Stimulated activated CD8-positive, alpha-beta memory T cell treated with anti-CD3 and anti-CD28 coated beads, Interleukin-4, amount 100 ng/mL, for 4 hours (primary cell): ENCODE measurements at places on chromosomes 2 and 18.

DNA sequence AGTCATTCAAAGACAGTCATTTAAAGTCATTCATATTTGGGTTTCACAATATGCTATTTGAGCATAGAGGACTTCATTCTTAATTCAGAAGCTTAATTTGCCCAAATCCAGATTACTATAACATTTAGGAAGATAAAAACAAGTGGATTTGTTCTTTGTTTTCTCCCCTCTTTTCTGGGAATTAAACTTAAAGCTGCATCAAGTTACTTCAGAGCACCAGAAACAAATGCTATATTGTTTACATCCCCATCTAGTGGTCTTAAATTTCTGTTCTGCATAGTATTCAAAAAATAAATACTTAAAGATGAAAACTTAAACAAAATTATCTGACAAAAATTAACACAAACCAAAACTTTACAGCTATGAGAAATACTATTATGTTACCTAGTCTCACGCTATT is 34.7 kb upstream of the MARCHF7 start:
- DNase-seq, result no peak

GRCh38 chr2:185373229-185373628 is 365.4 kb upstream of the FSIP2 start:
- no peak for DNase-seq

- no peak for DNase-seq
Measured at GRCh38 chr2:69469784-69470183, 32.5 kb upstream of the NFU1 start.

DNA sequence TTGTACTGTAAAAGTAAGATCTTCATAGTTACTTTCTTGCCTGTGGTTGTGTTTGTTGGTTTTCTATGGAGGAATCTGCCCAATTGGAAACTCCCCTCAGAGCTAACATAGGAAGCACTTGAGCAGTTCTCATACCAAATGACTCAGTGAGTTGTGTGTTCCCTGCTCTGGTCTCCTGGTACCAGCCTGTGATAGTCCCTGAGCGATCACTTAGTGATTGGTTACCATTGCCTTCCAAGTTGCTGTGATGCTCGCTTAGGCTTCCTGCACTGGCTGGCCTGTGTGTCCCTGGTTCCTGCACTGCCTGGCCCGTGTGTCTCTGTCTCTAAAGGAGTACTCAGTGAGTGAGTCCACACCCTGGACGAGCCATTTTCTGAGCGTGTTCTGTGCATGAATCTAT is 133.0 kb downstream of the MAP4K4 start:
- no peak for DNase-seq

GRCh38 chr2:174874085-174874484 is 109.8 kb upstream of the CHRNA1 start:
- no peak for DNase-seq

DNA sequence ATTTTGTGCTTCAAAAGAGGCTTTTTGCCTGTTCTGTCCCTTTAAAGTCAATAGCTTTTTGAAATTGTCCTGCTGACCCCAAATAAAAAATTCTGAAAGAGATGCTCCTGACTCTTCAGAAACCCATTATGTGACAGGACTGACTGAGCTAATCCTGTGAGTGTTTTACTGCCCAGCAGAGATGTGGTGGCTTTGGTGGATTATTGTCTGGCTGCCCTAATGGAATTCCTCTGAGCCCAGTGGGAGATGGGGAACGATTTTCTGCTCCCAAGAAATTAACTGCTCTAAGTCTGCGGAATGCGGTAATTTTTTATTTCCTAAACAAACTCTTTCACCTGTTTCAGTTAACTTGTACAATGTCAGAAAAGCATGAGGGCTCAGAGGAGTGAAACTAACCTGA is 258.2 kb downstream of the IKZF2 start:
- DNase-seq, result no peak

- no peak for DNase-seq
Measured at GRCh38 chr2:51789918-51790317, 758.0 kb upstream of the NRXN1 start.

- DNase-seq, result no peak
Measured at GRCh38 chr2:105177536-105178254, 63.8 kb upstream of the GPR45 start.

GRCh38 chr2:125086313-125087184 is 1061.5 kb downstream of the CNTNAP5 start:
- DNase-seq, result no peak

DNA sequence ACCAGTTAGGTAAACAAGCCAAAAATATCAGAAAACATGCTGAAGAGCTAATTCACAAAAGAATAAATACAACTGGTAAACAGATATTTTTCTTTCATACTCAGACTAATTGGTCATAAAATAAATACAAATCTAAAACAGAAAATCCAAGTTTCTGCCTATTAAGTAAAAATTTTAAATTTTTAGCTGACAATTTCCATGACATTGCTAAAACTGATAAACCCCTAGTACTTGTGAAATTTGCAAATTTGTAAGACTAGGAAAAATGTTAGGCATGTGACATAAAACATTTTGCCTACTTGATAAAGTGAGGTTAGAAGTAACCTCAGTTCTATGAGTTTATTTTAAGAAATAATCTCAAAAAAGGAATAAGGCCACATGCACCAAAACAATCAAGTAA is 356.1 kb downstream of the LRATD1 start:
- no peak for DNase-seq

DNA sequence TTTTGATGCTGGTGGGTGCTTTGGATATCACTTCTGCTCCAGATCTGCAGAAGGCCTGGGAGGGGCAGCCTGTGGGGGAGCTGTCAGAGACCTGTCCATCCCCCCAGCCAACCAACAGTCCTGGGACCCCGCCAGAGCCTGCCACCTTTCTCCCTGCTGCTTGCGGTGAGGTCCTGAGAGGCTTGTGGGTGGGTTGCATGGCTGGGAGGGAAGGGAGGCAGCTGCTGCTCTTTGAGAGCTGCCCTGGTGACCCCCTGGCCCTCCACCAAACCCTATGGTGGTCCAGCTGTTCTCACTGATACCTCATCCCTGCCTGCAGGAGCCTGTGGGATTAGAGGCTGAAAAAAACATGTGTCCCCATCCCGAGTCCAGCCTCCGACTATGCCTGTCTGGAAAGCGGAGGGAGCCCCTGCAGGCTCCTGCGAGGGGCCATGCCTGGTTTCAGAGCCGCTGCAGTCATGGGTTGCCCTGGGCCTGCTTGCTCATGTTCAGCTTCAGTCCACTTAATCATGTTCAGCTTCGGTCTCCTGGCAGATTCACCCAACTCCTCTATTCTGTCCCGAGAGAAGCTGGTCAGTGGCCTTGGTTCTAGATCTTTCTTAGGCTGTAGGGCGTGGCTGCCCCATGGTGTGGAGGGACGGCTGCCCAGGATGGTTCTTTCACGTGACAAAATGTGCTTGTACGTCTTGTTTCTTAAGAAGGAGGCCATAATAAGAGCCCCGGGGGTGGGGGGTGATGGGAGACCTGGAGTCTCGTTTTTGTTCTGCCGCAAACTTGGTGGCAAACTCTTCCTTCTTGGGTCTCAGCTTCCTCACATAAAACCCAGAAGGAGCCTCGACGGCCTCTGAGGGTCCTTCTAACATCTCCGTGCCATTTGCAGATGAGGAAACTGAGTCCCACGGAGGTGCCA is 98.5 kb downstream of the CTIF start:
- no peak for DNase-seq

- DNase-seq, result no peak
Measured at GRCh38 chr2:232276733-232277313, 101.7 kb upstream of the ALPP start.

DNA sequence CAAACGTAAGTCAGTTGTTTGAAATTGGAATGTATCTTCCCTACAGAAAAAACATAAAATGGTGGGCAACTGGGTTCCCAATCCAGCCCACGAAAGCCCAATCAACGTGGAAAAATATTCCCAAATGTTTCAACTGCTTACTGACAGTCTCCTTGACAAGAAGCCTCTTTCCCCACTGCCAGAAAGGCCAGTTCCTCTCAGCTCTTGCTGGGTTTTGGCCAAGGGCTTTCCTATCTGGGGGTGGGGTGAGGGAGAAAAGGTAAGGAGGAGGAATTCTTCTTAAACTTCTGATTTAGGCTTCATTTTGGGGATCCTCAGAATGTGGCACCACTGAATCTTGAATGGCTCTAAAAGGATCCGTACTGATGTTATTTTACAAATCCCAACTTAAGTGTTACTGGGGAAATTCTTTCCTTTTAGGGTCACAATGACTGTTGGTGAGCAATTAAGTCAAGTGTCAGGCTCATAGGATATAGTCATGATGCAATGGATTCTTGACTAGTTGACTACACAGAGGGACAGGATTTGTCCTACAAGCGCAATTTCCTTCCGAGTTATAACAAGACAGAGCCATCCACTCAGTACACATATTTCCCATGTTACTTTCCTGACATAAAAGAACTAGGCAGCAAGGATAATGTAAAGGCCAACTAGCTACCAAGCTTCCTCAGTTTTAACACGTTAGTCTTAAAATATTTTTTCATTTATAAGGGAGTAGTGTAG is 73.6 kb downstream of the SPRED2 start:
- DNase-seq, result no peak

- no peak for DNase-seq
Measured at GRCh38 chr2:156517419-156517818, 81.2 kb downstream of the GPD2 start.

GRCh38 chr2:128997166-128997866 is 678.6 kb upstream of the HS6ST1 start:
- DNase-seq, result no peak

DNA sequence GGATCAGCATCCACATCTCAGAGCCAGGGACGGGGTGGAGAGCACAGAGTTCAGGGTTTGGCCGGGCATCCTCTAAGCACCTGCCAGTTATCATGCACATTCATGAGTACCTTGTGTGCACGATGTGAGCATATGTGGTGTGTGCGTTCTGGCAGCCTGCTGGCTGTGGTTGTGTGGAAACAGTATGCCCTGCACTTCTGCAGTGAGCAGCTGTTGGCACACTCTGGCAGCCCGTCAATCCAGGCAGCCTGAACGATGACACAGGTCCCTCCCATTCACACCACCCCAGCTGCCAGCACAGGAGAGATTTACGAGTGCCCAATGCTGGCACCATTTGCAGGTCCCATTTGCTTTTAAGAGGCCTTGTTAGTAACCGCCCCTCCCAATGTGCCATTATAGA is 74.2 kb downstream of the CD8B2 start:
- no peak for DNase-seq

DNA sequence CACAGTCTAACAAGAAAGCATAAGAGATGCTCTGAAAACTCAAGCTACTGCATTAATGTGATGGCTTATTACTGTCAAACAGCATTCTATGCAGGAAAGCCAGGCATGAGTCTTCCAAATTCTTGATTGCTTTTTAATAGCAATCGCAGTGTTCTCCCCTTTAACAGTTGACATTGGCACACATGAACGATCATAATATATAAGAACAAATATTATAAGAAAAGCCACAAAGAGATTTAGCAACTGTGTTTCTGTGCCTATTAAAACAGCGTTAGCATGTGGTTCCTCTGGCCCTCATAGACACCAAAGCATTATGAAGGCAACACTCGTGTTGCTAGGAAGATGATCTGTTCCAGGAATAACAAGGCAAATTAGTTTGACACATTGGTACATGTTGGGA is 245.0 kb downstream of the ACKR3 start:
- DNase-seq, result no peak

DNA sequence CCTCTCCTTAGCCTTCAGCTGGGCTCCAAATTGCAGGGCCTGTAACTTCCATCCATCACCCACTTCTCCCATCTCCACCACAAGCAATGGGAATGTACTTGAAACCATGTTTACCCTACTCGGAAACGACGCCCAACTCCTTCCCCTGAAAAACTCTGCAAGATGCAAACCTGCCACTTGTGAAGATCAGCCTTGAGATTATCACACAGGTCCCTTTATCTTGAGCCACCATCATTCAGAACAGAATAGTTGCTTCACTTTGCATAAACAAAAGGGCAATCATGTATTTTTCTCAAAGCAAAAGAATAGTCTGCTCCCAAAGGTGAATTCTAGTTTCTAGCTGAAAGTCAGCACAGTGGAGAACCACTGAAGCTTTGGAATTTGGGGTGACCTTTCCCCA is 75.8 kb downstream of the TNFRSF11A start:
- DNase-seq, result no peak

DNA sequence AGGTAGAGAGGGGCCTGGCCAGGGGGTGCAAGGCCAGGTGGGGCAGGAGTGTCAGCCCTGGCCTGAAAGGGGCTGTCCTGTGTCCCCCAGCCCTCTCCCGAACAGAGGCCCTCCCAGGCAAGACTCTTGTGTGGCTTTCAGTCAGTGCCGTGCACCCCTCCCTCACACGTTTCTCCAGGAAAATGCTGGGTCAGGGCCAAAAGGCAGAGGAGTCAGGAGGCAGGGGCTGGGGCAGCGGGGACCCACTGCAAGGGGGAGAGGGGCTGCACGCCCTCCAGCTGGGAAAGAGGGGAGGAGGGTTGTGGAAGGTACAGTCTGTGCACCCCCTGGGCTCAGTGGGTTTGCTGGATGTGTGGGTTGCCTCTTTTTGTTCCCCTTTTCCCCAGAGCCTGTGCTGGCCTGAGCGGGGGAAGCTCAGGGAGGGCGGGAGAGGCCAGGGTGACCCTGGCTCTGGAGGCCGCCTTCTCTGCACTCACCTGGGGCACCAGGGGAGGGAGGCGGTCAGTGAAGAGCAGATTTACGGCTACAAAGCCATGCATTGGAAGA is 4.1 kb downstream of the KCNF1 start:
- no peak for DNase-seq

DNA sequence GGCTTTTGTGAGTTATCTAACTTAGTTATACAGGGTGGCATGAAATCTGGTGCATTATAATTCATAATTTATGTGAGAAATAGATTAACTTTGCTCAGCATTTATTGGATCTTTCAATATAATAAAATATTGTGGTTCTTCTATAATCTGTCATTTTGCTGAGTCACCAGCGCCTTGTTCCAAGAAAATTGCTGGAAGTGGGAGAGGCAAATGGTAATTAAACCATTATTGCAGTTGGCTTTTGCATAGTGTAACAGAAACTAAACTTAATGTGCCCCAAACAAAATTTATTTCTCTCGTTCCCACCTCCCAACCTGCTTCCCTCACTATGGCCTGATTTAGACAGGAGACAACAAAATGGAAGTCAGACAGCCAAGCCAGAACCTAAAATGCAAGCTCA is 146.3 kb downstream of the GALR1 start:
- DNase-seq, result no peak

DNA sequence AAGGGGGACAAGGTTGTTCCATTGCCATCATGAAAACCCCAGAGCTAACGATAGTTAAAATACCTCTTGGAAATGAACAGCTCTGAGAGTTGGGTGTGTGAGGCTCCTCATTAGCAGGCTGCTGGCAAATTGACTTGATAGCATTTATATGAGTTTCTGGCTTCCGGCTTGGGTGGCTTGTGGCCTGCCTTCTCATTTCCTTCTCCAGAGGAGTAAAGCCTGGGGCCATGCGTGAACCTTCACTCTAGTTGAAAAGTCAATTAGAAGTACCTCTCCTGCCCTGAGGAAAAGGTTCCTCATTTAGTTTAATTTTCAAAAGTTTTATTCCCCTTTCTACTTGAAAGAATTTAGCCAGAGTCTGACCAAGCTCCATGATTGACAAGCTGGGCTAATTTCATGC is 67.1 kb downstream of the MGAT5 start:
- no peak for DNase-seq

- no peak for DNase-seq
Measured at GRCh38 chr18:37701967-37702366, 136.4 kb upstream of the CELF4 start.
